Right renal cortex interstitium (tissue), 3 donors: ENCODE measurements at places on chromosomes 3 and 15. TPM values are rescaled to one million over a fixed set of nuclear protein-coding genes. Genes with fewer than 3 reads are reported as not detected.

ZPLD1 gene
- polyA plus RNA-seq: 0.62 TPM

CYP1A2 gene
- 0.11 TPM for polyA plus RNA-seq

CD80 gene
- polyA plus RNA-seq: 0.12 TPM

CEP70 gene
- 43.6 TPM for polyA plus RNA-seq

GJD2 gene
- polyA plus RNA-seq: not detected

C2CD4B gene
- 0.46 TPM for polyA plus RNA-seq

CDHR4 gene
- polyA plus RNA-seq: not detected

HIGD2B gene
- not detected for polyA plus RNA-seq

EPHA6 gene
- 0.85 TPM for polyA plus RNA-seq

XCR1 gene
- 0.12 TPM for polyA plus RNA-seq

GRAMD1C gene
- 19.7 TPM for polyA plus RNA-seq

AGTR1 gene
- 28.0 TPM for polyA plus RNA-seq

MEF2A gene
- 46.1 TPM for polyA plus RNA-seq

FOXL2 gene
- not detected for polyA plus RNA-seq

GPR62 gene
- 0.49 TPM for polyA plus RNA-seq

AZI2 gene
- polyA plus RNA-seq: 118 TPM

TRIM42 gene
- polyA plus RNA-seq: not detected

CIB2 gene
- polyA plus RNA-seq: 30.0 TPM

P2RY13 gene
- 1.6 TPM for polyA plus RNA-seq

SPATA12 gene
- not detected for polyA plus RNA-seq

SLC22A14 gene
- polyA plus RNA-seq: 0.30 TPM

ERC2 gene
- 3.5 TPM for polyA plus RNA-seq

GPR149 gene
- not detected for polyA plus RNA-seq
